ENCODE measurements at places on chromosomes 3 and 15.

GRCh38 chr15:80636675-80637074 is 58.4 kb upstream of the ABHD17C start:
- no peak for DNase-seq

DNA sequence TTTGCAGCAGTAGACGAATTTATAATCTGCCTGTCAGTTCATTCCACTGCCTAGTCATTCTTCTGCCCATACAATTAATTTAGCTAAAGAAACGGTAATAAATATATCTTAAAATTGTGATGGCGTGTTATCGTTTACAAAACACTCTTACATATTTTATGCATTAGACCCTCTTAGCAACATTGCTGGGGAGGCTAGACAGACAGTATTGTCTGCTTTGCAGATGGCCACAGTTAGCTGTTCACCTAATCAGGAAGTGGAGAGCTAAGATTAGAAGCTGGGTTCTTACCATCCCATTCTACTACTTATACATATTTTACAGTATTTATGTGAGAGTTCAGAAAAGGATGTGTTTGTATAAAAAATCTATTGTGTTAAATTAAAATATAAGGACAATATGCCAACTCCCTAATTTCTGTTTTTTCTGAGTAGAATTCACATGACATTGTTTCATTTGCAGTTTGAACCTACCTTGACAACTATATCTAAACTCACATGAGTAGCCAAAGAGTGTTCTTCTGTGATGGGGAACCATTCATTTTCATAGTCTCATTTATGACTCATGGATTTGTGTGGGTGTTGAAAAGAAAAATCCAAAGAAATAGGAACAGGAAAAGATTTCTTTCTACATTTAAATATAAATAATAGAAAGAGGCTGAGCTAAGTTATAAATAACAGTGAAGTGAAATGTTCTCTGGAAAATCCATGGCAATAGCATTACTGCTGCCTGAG is 41.7 kb upstream of the C3orf80 start:
- no peak for DNase-seq

DNA sequence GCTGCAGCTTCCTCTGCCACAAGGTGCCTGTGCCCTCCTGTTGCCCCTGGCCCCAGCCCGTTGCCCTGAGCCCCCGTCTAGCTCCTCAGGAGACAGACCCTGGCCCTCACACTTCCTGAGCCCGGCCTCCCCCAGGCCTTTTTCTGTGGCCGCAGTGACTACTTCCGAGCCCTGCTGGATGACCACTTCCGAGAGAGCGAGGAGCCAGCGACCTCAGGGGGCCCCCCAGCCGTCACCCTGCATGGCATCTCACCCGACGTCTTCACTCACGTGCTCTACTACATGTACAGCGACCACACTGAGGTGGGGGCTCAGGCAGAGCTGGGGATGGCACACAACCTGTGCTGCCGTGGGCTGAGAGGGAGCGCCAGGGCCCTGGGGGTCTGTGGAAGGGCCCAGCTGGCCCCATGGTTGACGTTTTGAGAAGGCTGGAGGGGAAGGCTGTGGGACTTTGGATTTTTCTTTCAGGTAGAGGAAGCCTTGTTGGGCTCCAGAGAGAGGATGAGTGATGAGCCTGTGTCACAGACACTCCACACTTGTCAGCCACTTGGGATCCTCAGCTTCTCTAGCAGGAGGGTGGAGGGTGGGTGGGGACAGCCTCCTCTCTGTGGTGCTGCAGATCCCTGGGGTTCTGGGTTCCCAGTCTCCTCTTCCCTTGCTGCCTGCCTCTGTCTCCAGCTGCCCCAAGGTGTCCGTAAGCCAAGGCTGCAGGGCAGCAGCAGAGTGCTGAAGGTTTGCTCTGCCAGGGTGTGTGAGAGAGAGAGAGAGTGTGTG is 5.0 kb downstream of the ABTB1 start:
- no peak for DNase-seq

GRCh38 chr3:86938416-86939105 is 52.4 kb downstream of the VGLL3 start:
- DNase-seq = no peak

GRCh38 chr3:4356546-4357410 is 53.6 kb downstream of the SETMAR start:
- DNase-seq = no peak

- DNase-seq = no peak
Observed at GRCh38 chr15:39641191-39641889, 60.5 kb downstream of the THBS1 start.

GRCh38 chr3:104044002-104044401 is 1322.7 kb upstream of the ALCAM start:
- no peak for DNase-seq

- no peak for DNase-seq
Observed at GRCh38 chr15:31266712-31267111, 59.9 kb upstream of the KLF13 start.

DNA sequence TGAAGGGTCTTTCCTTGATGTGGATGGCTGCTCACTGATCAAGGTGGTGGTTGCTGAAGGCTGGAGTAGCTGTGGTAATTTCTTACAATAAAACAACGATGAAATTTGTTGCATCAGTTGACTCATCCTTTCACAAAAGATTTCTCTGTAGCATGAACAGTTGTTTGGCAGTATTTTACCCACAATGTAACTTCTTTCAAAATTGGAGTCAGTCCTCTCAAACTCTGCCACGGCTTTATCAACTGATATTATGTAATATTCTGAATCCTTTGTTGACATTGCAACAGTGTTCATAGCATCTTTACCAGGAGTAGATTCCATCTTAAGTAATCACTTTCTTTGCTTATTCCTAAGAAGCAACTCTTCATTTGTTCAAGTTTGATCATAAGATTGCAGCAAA is 252.6 kb downstream of the UBE2E2 start:
- no peak for DNase-seq
